ENCODE measurements at places on chromosomes 12 and 14.
A peak's percentile ranks its signal among the peaks of the same experiment; 100 is the strongest.

- DNase-seq: no peak
- H3K4me1 ChIP-seq: peaks cover 8% of the 10 kb centered on the region
- no peaks in the 10 kb centered on the region for H3K36me3 ChIP-seq
- no peak overlapping the region for H3K4me3 ChIP-seq
- H3K27ac ChIP-seq: no peak overlapping the region
Observed at GRCh38 chr14:67392800-67393199, 19.2 kb downstream of the PLEK2 start.

DNA sequence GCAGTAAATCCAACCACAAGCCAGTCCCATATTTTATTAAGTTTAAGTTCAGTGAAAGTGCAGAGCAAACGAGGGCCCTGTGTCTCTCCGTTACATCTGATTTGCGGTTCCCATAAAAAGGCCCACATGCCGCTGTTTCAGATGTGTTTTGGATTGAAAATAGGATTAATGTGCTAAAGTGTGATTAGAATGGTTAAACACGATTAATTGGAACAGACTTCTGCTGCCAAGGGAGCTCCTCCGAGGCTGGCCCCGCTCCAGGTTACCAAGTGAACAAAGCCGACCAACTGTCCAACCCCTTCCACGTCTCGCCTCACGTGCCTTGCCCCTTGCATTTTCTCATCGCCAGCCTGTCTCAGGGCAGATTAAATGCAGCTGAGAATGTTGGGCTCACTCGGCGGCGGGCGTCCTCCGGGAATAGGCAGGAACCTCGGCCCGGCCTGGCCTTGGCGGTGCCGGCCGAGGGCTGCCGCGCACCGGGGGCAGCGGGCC is 166.5 kb upstream of the GSC start:
- no peaks in the 10 kb centered on the region for H3K27me3 ChIP-seq
- H3K27ac ChIP-seq: peak overlapping the region; percentile 62
- H3K4me1 ChIP-seq: peaks cover 26% of the 10 kb centered on the region
- H3K4me3 ChIP-seq: no peak overlapping the region

- H3K27me3 ChIP-seq: no peaks in the 10 kb centered on the region
- H3K4me1 ChIP-seq: peaks cover 7% of the 10 kb centered on the region
- H3K36me3 ChIP-seq: no peaks in the 10 kb centered on the region
- DNase-seq: no peak
- no peak overlapping the region for H3K4me3 ChIP-seq
Observed at GRCh38 chr12:20205854-20206253, 162.5 kb upstream of the PDE3A start.

GRCh38 chr12:100141666-100141997 is 1.0 kb downstream of the BLTP3B start:
- no peak for DNase-seq
- H3K27ac ChIP-seq: peak overlapping the region; percentile 89
- H3K27me3 ChIP-seq: no peaks in the 10 kb centered on the region
- no peaks in the 10 kb centered on the region for H3K36me3 ChIP-seq

DNA sequence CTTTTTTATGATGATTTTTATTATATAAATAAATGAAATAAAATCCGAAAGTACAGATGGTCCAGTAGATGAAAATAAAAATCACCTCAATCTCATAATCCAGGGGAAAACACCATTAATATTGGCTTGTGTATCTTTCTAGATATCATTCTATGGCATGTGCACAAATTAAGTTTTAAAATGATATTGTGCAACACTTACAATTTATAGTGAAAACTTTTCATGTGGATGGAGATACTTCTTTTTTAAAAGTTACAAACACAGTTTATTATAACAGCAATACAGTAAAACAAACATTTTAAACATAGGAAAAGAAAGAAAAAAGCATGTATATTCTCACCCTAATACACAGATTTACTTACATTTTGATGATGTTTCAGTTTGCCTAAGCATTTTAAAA is 98.9 kb upstream of the RMST start:
- H3K4me3 ChIP-seq: no peak overlapping the region
- DNase-seq: no peak
- no peaks in the 10 kb centered on the region for H3K4me1 ChIP-seq
- H3K27me3 ChIP-seq: no peaks in the 10 kb centered on the region
- H3K36me3 ChIP-seq: no peaks in the 10 kb centered on the region
- no peak overlapping the region for H3K27ac ChIP-seq

DNA sequence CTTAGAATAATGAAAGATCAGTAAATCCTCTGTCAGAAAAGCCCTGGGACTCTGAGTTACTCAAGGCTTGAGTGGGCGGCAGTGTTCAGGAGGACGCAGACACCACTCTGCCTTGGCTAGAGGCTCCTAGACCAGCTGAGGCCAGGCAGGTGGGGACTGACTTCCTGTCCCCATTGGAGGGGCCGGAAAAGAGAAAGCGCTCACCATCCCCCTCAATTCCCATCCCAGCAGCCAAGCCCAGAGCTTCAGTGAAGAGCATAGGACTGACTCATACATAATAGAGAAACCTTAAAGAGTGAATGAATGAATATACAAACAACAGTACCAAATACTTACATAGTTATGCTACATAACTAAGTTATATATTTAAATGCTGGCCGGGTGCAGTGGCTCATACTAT is 62.0 kb downstream of the PLEKHG7 start:
- H3K4me3 ChIP-seq: no peak overlapping the region
- no peaks in the 10 kb centered on the region for H3K36me3 ChIP-seq
- H3K27me3 ChIP-seq: no peaks in the 10 kb centered on the region

DNA sequence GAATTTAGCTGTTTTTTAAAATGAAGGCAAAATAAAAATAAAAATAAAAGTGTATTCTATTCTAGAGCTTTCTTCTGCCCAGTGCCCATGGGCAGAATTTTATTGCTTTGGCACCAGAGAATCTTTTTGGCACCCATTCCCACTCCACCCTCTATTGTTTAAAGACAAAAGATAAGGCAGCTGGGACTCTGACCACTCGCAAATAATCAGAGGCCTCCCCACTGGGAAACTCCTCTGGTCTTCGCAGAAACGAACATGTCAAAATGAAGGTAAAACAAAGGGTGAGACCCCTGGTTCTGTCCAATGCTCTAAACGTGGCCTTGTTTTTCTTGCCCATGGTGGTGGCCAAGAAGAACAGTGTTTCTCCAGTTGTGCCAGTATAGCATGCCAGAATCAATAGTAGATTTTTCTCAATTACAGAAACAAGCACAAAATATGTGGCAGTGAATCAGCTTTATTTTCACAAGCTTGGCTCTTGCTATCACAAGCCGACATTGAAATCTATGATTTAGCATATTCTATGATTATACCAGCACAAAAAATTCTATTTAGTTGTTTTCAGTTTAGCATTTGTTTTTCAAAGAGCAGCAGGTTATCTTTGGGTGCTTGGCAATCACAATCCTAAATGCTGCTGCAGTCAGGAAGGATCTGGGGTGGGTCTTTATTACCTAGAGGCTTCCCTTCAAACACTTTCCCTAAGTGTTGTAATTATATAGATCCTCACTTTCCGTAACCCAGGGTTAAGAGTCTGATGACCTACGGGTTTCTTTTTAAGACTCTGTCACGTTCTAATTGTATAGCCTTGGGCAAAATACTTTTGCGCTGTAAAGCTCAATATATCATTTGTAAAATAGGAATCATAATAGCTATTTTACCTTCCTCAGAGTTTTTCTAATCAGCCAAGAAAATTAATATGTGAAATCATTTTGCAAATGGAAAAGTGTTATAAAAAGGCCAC is 50.5 kb downstream of the KITLG start:
- no peak overlapping the region for H3K4me3 ChIP-seq
- H3K27ac ChIP-seq: no peak overlapping the region
- no peak for DNase-seq
- H3K27me3 ChIP-seq: no peaks in the 10 kb centered on the region
- H3K4me1 ChIP-seq: peaks cover 13% of the 10 kb centered on the region
- no peaks in the 10 kb centered on the region for H3K36me3 ChIP-seq

Measured in chondrocyte (in vitro differentiated cells).